ENCODE measurements at places on chromosomes 1 and 21.
A peak's percentile ranks its signal among the peaks of the same experiment; 100 is the strongest.

GRCh38 chr1:8458607-8459006 lies 140.7 kb downstream of the SLC45A1 start:
- DNase-seq, result no peak

DNA sequence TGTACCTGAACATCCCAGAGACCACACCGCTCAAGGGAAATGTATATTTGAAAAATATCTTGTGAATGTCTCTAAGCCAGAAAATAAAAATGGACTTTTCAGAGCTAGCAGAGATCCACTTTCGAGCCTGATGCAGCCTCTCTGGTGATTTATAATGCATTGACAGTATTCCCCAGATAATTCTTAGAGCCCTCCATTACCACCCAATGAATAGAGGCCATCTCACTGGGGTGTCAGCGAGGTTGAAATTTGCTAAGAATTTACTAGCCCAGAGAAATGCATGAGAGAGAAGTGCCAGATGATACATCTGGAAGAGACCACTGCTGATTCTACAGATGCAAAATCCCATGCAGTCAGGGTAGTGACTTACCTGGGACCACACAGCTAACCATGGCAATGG lies 25.5 kb upstream of the NTPCR start:
- DNase-seq, result no peak

DNA sequence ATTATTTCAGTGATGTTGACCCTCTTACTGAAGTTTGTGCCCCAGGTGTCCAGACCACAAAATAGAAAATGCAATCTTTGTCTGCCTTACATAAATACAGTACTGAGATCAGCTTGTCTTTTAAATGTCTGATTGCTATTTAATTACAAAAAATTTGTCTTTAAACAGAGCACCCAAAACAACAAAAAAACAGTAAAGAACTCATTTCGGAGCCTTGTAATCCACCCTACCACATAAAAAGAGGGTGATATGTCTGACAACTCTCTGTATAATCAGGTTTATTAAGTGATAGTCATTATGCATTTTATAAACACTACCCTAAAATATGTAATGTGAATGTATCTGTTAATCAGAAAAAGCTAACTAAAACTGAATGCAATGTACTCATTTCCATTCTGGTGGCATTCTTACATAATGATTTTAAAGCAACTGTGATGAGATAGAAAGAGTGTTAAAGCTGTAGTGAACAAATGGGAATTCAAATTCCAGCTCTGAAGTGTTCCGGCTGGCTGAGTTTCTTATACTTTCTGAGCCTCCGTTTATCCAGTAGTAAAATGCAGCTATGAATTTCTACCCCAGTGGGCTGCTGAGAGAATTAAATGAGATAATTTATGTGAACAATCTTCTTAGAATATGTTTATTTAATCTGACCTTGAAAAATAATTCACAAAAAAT lies 486.6 kb downstream of the USP25 start:
- no peak for DNase-seq

- no peak for DNase-seq
Measured at GRCh38 chr1:16980473-16981268, at the start of gene MFAP2. Gene MFAP2, minus strand, starts transcription at chr1:16980620. Its CDS starts 2,347 bp downstream, at chr1:16978273.

DNA sequence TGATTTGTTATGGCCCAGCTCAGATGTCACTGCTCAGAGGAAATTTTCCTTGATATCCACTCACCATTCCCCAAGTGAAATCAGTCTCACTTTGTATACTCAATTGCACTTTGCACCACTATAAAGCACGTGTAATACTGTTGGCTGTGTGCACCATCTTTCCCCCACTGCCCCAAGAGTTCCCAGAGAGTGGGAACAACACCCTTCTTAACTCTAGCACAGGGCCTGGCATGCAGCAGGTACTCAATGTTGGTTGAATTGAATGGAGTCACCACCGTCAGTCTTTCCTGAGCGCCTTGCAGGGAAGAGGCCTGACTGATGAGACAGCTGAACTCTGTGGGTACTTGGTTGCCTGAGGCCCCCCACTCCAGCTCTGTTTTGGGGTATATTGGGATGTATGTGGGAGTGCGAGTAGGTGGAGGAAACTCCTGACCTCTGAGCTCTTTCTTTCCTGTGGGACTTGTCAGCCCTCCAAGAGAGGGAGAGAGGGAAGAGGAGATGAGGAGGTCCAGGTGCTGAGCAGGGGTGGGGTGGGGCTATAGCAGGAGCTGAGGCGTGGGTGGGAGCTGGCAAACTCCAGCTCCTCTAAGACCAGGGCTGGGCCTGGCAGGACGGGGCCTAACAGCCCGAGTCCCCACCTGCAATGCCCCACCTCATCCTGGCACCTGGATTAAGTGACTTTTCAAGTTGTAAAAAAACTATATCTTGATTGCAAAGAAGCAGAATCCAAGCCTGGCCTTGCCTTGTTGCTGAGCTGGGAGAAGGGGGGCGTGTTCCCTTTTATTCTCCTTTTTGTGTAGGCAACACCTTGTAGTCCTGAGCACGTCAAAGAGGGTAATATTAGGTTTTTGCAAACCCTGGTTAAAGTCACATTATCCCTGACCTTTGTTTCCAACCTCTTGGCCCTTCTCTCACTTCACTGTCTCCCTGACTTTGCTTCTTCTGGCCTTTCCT lies 19.4 kb upstream of the WASF2 start:
- DNase-seq, result no peak

DNA sequence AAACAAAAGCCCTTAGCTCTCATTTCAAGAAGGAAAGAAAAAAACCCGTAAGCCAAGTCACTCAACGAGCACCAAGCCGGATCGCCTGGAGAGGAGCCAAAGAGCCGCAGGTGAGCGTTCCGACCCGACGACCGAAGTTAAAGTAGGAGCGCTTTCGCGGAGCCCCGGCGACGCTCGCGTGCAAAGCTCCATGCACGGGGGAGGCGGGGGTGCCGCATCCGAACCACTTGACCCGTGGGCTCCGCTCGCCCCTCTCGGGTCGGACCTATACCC lies 382 bp downstream of the GPBP1L1 start:
- peak; percentile 48 for DNase-seq

- DNase-seq, result no peak
Measured at GRCh38 chr1:3468236-3469103, 14.0 kb downstream of the ARHGEF16 start.

GRCh38 chr1:39167632-39168209 lies 36.8 kb upstream of the MACF1 start:
- peak; percentile 23 for DNase-seq

DNA sequence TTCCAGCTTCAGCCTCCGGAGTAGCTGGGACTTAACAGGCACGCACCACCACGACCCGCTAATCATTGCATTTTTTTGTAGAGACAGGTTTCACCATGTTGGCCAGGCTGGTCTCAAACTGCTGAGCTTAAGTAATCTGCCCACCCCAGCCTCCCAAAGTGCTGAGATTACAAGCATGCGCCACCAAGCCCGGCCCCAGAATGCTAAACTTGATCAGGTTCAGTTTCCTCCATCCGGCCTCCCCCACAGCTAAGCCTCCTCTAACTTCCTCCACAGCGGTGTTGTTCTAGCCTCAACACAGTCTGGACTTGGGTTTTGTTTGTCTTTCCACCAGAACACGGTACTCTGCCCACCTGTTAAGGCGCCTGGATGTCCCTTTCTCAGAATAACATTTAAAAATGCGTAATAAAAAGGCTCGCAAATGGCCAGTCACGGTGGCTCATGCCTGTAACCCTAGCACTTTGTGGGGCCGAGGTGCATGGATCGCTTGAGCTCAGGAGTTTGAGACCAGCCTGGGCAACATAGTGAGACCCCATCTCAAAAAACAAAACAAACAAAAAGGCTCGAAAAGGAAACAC lies 2.4 kb downstream of the PARP1 start:
- DNase-seq, result no peak

DNA sequence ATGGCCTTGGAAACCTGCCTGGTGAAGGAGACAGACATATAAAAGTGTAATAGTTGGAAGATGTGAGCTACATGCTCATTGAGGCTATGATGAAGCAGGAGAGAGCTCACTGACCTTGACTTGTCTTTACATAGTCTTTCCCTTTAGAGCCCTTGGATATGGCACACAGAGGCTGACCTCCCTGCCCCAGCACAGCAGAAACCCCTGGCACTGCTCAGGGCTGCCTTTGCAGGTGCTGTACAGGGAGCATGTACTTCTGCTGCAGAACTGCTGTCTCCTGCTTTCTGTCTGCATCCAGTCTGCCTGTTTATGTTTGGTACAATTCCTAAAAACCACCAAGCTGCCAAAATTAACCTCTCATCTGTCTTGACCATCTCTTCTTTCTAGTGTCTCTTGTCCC lies 80.5 kb downstream of the C1orf21 start:
- no peak for DNase-seq

DNA sequence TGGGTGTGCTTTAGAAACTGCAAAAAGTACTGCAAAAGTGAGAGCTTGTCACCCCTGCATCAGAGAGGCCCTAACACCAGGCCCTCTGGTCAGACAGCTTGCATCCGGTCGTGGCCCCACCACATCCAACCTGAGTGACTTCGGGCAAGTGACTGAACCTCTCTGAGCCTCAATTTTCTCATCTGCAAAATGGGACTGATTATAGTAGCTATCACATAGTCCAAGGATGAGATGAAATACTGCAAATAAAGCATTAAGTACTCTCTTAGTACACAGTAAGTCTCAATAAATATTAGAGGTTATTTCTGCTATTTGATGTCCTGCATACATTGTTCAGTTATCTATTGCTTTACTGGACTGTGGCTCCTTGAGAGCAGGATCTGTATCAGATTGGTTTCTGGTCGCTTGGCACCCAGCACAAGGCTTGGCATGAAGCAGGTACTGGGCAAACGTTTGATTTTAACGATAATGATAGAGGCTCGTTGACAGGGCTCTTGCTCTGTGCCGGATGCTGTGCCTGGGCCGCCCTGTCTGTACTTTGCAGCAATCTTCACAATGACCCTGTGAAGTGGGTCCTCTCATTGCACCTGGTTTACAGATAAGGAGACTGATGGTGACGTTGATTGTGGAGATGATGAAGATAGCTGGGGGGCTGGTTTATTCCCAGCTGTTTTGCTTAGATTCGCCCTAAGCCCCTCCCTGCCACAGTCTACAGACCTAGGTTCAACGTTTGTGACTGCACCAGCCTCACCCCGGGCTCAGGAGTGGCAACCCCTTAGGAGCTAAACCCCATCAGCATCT lies 43.6 kb downstream of the RAP1GAP start:
- no peak for DNase-seq

DNA sequence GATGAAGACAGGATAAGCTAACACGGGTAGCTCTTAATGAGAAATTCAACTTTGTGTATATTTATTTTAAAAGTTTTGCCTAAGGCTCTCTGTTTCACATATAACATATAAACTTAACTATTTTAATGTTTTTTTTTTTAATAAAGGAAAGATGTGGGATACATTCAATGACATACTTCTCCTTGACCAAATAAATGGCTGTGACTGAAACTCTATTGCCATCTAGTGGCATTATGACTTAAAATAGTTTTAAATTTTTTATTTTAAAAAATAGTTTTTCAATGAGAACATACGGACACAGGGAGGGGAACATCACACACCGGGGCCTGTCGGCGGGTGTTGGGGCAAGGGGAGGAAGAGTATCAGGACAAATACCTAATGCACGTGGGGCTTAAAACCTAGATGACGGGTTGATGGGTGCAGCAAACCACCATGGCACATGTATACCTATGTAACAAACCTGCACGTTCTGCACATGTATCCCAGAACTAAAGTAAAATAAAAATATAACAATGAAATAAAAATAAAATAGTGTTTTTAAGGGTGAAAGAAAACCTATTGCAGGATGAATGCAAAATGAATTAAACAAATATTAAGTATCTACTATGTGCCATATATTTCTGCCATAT lies 83.4 kb downstream of the LYST start:
- peak; percentile 64 for DNase-seq

DNA sequence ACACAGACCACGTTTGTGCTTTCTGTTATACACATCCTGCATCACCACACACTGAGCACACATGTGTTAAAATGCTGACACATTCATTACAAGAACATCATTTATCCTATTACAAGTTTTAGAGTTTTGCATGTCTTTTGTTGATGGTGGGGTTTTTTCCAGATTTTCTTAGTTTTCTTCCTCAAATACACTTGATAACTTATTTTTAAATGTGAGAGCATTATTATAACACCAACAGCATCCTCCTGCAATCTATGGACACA lies 67.3 kb downstream of the TGFBR3 start:
- no peak for DNase-seq

DNA sequence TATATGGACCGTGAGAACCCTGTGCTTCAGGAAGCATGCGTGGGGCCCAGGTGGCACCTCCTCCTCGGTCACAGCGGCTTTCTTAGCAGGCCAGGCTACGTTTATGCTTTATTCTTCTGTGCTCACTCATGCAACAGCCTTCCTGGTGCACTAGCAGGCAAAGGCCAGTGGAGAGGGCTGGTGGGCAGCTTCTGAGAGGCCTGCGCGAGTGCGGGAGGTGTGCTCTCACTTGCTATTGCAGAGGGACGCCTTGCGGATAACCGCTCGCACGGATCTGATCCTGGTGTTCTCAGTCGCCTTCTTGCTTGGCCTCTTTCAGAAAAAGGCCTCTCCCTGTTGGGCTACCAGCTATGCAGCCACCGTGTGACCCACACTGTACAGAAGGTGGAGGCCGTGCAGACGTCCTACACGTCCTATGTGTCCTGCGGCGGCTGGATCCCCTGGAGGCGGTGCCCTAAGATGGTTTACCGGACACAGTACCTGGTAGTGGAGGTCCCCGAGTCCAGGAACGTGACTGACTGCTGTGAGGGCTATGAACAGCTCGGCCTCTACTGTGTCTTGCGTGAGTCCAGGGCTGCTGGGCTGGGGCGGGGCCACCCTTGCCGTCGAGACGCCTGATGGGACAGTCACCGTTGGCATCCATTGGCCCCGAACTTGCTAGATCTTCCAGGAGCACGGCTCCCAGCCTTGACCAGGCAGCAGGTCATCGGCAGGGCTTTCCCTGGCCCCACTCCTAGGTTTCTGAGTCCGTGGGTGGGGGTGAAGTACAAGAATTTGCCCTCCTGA lies 4.8 kb downstream of the UMODL1 start:
- DNase-seq, result no peak

DNA sequence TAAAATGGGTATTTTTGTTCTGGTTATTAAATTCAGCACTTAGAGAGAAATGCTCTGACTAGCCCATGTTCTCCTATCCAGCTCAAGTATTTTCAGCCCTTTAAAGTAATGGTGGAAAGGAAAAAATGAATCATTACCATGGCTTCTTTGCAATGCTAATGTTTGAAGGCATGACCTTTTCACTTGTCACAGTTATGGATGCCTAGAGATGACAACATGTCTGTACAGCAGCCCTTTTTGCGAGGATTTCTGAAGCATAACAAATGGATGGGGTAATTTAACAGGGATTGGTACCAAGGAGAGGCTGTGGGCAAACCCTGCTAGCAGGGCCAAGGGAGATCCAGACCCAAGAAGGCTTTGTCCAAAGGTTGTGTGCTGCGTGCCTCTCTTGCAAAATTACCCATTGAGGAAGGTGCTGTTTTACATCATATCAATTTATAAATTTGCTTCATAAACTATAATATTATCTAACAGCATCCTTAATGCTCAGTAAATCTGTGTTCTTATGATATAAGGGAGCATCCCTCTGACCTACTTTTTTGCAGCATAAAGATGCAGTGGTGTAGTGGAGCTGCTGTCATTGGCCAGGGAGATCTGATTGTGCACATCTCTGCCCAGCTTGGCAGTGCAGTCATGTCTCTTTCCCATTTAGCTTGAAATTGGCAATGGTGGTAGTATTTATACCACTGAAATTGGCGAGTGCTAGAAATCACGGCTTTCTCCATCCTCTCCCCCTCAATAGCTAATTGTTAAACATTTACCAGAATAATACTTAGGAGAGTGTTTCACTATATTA lies 327.1 kb downstream of the PCP4 start:
- no peak for DNase-seq

Data from SHP77 treated with DMSO at 0.1 percent for 48 hours (cell line).